ENCODE measurements at places on chromosomes 4 and X.

DNA sequence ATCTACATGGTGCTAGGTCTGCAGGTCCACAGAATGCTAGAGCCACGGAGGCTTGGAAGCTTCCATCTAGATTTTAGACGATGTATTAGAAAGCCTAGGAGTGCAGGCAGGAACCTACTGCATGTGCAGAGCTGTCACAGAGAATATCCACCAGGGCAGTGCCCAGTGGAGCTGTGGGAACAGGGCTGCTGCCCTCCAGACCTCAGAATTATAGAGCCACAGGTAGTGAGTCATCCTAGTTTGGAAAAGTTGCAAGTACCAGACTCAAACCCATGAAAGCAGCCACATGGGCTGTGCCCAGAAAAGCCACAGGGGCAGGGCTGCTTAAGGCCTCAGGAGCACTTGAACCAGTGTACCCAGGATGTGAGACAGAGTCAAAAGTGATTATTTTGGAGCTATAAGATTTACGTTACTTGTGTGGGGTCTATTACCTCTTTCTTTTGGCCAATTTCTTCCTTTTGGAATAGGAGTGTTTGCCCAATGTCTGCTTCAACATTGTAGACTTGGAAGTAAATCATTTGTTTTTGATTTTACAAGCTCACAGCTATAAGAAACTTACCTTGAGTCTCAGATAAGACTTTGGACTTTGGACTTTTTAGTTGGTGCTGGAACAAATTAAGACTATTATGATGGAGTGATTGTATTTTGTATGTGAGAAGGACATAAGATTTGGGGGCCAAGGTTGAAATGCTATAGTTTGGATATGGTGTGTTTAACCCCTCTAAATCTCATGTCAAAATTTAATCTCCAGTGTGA is 143.5 kb upstream of the CHRDL1 start:
- DNase-seq, result no peak

DNA sequence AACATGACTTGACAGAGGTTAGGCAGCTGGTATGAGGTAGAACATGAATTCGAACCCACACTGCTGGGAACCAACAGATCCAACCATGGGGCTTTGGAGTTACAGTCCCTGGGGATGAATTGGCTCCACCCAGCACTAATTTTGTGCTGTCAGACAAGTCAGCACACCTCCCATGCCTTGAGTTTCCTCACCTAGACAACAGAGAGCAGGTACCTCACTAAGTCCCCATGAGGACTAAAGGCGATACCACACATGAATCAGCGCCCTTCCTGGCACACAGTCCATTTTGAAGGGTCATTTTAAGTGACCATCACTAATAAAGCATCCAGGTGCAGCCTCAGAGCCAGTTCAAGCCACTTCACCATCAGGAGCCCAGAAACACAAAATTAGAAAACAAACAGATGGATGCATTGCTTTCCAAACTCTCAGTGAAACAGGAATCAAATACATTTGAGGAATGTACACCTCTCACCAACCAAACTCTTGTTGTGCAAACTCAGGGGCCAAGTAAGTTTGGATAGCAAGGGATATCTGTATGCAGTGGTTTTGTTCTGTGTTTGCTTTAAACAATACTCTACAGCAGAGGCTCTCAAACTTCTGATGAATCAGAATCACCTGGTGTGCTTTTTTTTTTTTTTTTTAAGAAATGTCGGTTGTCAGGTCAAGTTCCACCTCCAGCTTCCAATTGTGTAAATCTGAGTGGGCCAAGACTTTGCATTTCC is 10.1 kb downstream of the IDS start:
- DNase-seq, result peak; percentile 7

DNA sequence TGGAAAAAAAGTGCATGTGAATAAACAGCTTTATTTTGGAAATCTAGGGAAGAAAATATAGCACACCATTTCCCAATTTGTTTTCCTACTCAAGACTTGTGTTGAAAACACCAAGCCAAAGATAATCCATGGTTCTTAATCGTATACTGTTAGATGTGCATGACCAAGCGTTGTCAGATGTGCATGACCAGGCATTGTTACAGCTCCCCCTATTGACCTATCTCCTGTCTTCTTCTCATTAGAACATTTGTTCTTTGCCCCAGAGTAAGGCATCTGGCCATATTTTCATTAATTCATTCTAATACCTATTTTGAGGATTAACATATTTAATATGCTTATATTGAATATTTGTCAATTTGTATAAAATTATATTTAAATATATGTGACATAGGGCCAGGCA is 14.4 kb upstream of the VCX start:
- peak; percentile 27 for DNase-seq

GRCh38 chr4:24668956-24669355 is 84.6 kb upstream of the DHX15 start:
- DNase-seq, result no peak

DNA sequence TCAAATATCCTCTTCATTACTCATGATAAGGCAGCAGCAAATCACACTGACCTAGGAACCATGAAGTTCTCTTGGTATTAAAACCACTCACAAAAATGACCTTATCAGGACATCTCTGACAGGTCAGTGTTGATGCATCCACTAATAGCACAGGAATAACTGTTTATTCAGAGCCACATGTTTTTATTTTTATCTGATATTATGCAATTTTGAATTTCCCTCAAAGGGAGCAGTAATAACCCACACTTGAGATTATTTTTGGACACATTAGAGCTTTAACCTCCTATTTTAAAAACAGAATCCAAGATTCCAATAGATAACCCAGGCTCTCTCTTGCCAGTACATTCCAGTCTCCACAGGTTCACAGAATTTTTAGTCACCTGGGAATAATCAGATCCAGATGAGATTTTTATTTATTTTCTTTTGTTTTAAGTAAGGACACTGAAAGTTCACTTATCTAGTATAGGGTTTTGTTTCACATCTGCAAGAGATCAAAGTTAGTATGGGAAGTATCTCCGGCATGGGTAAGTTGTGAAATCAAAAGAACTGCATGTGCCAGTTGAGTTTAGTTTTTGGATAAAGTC is 36.3 kb upstream of the MYOZ2 start:
- DNase-seq, result peak; percentile 79

- DNase-seq, result no peak
These were observed 50.3 kb downstream of the SNX25 start for GRCh38 chr4:185259719-185260118.

- DNase-seq, result no peak
These were observed 11.3 kb downstream of the TXK start for GRCh38 chr4:48122756-48123155.

GRCh38 chrX:39835241-39835640 is 262.5 kb downstream of the BCOR start:
- DNase-seq, result no peak

GRCh38 chr4:52201715-52202114 is 150.6 kb downstream of the SPATA18 start:
- DNase-seq, result no peak

DNA sequence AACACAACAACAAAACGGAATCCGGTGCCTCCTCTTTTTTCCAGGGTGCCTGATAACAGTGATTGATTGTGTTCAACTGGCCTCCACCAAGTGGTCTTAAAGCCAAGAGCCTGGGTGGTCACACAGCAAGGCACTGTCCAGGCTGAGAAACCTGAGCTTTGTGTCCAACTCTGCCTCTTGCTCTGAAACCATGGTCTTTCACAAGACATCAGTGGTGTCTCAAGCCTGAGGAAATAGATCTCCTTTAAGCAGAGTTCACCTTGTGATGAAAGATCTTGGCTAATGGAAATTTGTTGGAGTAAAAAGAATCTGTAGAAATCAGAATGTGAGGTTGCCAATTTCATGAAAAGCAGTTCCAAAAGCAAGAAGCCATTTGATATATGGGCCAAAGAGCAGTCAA is 47.3 kb upstream of the ACSL1 start:
- DNase-seq, result no peak

GRCh38 chr4:107592519-107592918 is 127.5 kb downstream of the PAPSS1 start:
- DNase-seq, result no peak

DNA sequence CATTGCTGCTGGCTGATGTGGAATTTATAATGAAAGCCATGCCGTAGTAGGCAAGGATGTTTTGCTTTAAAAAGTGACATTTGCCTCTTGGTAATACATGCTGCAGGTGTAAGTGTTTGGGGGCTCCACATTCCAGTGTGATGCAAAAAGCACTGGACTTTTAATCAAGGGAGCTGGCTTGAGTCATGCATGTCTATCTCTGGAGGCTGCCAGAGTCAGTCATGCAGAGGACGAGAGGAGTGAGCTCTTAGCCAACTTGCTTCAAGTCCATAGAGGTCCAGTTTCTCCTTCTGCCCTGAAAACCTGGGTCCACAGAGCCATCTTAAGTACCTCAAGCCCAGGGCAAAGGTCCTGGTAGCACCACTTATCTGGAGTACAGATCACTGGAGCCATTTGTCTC is 11.6 kb upstream of the CXCL13 start:
- no peak for DNase-seq

- DNase-seq, result no peak
These were observed 268.7 kb upstream of the DKK2 start for GRCh38 chr4:107304699-107305286.

Measured in fibroblast of mammary gland (primary cell).